ENCODE measurements at places on chromosomes 5 and 9.

GRCh38 chr5:106521701-106522100 lies 1149.0 kb downstream of the EFNA5 start:
- DNase-seq, result no peak

GRCh38 chr5:158643840-158644239 lies 455.9 kb downstream of the EBF1 start:
- no peak for DNase-seq

DNA sequence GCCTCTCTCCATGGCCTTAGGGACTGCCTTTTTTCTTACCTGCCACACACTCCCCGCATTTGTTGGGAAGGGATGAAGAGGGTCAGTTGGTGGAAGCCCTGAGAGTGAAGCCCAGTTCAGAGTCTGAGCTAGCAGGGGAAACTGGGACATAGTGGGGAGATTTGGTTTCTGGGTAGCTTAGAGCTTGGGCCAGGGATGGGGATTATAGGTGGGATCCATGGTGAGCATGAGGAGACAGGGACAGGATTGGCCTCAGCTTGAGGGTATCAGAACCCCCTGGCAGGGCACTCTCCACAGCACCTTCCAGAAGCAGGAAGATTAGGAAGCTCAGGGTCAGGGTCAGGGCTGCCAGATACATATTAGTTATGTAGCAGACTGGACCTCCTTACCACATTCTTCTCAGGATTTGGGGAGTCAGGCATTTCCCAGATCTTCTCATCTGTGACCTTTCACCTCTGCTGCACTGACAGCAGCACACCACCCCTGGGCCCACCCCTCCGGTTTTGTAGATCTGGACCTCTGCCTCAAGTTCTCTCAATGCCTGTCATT lies 17.9 kb downstream of the OR13J1 start:
- no peak for DNase-seq

GRCh38 chr9:136977649-136978072 lies 357 bp downstream of the PTGDS start:
- DNase-seq, result no peak

GRCh38 chr9:98328770-98329169 lies 73.3 kb upstream of the TBC1D2 start:
- no peak for DNase-seq
